ENCODE measurements at places on chromosomes 1 and 21. TPM values are rescaled to one million over a fixed set of nuclear protein-coding genes. Genes with fewer than 3 reads are reported as not detected.
A peak's percentile ranks its signal among the peaks of the same experiment; 100 is the strongest.

The BEST4 gene
- total RNA-seq: 1.7 TPM

DNA sequence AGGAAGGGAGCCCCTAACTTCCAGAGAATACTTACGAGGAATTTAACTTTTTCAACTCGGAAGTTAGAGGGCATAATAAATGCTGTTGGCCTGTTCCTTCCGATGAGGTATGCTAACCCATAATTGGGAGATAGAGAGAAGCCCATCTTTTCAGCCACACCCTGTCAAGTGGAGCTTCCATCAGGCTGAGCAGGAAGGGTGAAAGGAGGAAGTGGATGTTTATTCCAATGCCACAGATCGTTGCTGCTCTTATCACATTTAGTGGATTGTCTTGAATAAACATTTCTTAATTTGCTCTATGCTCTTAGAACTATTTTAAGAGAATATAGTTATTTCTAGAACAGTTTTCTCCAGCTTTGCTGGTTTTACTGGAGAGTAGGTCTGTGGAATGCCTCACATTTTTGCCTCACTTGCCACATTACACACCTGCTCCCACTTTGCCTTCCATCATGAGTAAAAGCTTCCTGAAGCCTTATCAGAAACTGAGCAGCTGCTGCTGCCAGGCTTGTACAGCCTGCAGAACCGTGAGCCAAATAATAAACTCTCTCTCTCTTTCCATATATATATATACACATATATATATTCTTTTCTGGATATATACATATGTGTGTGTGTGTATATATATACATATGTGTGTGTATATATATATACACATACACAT, 60.0 kb upstream of the RGS21 start:
- H3K4me1 ChIP-seq: no peaks in the 10 kb centered on the region
- no peak for DNase-seq
- no peak overlapping the region for H3K27ac ChIP-seq
- H3K27me3 ChIP-seq: no peaks in the 10 kb centered on the region
- no peak overlapping the region for H3K4me3 ChIP-seq

The FAM72C gene
- 0.32 TPM for total RNA-seq

DNA sequence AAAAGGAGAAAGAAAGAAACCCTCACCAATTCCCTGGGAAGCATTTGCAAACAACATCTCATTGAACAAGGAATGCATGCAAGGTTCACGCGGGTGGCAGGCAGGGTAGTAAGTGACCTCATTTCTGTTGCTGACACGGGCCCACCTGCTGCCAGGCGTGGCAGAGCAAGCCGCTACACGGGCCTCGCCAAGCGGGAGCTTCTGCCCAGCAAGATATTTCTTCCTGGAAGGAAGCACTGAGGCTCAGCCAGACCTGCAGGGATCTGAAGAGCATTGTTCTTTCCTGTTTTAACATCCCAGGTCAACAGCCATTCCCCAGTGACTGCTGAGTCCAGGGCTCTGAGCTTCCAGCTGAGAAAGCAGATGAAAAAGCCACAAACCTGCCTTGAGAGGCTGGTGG, 91.9 kb upstream of the IGSF21 start:
- H3K27ac ChIP-seq: no peak overlapping the region
- H3K4me3 ChIP-seq: no peak overlapping the region
- no peak for DNase-seq
- H3K27me3 ChIP-seq: peaks cover 18% of the 10 kb centered on the region
- H3K36me3 ChIP-seq: no peaks in the 10 kb centered on the region
- H3K4me1 ChIP-seq: no peaks in the 10 kb centered on the region

- no peaks in the 10 kb centered on the region for H3K4me1 ChIP-seq
- no peak overlapping the region for H3K4me3 ChIP-seq
These were observed 181.5 kb upstream of the C1orf105 start for GRCh38 chr1:172238965-172239364.

DNA sequence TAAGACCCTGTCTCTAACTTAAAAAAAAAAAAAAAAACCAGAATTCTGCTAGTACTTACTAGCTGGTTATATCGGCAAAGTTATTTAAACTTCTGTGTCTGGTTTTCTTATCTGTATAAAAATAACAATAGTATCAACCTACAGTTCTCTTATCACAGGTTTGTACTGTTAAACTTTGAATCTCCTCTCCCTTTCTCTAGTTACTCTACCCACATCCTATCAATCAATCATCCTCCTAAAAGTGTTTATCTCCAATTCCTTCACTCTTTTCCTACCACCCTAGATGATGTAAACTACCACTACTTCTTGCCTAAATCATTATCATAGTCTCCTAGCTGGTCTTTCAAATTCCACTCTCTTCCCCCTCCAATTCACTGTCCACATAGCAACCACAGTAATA, 27.6 kb downstream of the USP33 start:
- H3K27ac ChIP-seq: no peak overlapping the region
- peaks cover 50% of the 10 kb centered on the region for H3K36me3 ChIP-seq
- H3K4me3 ChIP-seq: no peak overlapping the region
- H3K27me3 ChIP-seq: no peaks in the 10 kb centered on the region
- DNase-seq: no peak

- H3K4me3 ChIP-seq: no peak overlapping the region
- no peaks in the 10 kb centered on the region for H3K4me1 ChIP-seq
- H3K36me3 ChIP-seq: no peaks in the 10 kb centered on the region
These were observed 9.8 kb upstream of the SSX2IP start for GRCh38 chr1:84700070-84700469.

The S100A16 gene
- not detected for total RNA-seq

- no peaks in the 10 kb centered on the region for H3K4me1 ChIP-seq
- peaks cover 8% of the 10 kb centered on the region for H3K36me3 ChIP-seq
- no peak overlapping the region for H3K4me3 ChIP-seq
- no peaks in the 10 kb centered on the region for H3K27me3 ChIP-seq
- peak overlapping the region; percentile 59 for H3K27ac ChIP-seq
These were observed 179.4 kb downstream of the SLC45A1 start for GRCh38 chr1:8497210-8497819.
